ENCODE measurements at places on chromosomes 2 and 18. TPM values are rescaled to one million over a fixed set of nuclear protein-coding genes. Genes with fewer than 3 reads are reported as not detected.

DNA sequence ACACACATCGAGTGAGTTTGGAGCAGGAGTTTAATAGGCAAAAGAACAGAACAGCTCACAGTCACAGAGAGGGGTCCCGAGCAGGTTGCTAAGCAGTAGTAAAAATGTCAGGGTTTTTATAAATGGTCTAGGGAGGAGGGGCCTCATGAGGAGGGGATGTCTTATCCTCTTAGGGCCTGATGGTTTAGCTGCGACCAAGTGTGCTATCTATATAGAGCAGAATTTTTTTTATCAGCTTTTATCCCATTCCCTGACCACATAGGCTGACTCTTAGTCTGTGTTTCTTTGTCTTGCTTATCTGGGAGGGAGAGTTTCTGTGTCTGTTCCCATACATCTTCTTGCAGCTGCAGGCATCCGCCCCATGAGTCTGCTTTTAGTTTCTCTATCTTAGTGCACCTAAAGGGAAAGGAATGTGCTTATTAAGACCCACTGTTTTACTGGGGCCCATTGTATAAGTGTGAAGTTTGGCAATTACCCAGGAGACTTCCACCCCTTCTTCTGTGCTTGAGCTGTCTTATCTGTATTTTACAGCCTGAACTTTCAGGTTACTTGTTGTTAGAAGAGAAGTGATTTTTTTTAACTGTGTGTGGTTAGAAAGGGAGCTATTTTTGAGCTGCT lies 30.4 kb upstream of the GMCL1 start:
- 0 out of 2 replicates have a peak, but pooled peaks cover 2% of the 10 kb centered on the region for H3K36me3 ChIP-seq
- peak; percentile 74 for DNase-seq
- no peaks in the 10 kb centered on the region for H3K27me3 ChIP-seq
- H3K27ac ChIP-seq, result peak overlapping the region; percentile 89
- peak overlapping the region; percentile 34 for H3K4me3 ChIP-seq
- peaks cover 27% of the 10 kb centered on the region for H3K4me1 ChIP-seq

SOCS6 gene
- total RNA-seq, result 23.8 TPM

CNDP1 gene
- total RNA-seq, result not detected

DNA sequence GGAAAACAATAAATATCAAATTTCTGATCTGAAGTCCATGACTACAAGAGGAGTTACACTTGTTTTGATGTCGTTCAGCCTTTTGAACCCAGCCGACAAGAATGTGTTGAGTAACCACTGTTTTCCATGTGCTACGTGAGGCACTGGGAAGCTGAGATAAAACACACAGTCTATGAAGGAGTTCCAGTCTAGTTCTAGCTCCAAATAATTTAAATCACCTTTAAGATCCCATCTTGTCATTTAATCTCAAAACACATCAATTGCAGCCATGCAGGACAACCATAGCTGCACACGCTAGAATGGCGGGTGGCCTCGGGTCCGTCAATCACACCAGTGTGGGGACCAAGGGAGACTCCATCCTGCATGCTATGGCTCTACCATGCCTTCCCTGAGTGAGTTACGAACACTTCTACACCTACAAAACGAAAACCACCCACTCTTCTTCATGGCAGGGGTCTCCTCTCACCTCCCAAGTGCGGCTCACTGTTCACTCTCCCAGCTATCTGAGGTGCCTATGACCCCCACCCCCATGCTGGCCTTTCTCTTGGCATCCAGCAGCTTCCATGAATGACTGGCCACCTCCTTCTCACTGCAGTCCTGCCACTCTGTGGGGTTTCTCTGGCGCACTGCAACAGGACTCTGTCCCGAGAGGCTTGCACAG lies 3.8 kb downstream of the FHL2 start:
- peaks cover 75% of the 10 kb centered on the region for H3K4me1 ChIP-seq
- H3K36me3 ChIP-seq, result peaks cover 72% of the 10 kb centered on the region
- H3K4me3 ChIP-seq, result no peak overlapping the region
- H3K27me3 ChIP-seq, result no peaks in the 10 kb centered on the region
- H3K27ac ChIP-seq, result no peak overlapping the region
- no peak for DNase-seq

DNA sequence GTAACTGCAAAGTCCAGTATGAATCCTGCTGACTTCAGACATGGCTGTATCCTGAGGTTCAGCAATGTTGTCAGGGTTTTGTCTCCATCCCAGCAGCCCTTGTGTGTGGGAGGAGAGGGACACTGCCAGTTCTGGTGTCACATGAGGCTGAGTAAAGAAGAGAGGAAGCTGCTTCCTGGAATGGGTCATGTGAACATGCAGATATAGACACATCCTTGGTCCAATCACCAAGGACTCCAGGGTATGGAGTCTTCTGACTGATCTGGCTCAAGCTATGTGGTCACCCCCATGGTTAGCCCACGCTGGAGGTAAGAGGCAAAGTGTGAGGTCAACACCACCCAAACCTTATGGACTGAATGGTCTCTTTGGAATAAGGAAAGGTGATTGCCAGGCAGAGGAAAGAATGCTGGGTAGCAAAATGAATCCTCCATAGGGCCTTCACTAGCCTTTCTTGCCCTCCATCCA lies 134.4 kb upstream of the SLC1A4 start:
- no peaks in the 10 kb centered on the region for H3K36me3 ChIP-seq
- no peak overlapping the region for H3K27ac ChIP-seq
- peaks cover 33% of the 10 kb centered on the region for H3K4me1 ChIP-seq
- H3K27me3 ChIP-seq, result no peaks in the 10 kb centered on the region
- no peak overlapping the region for H3K4me3 ChIP-seq

DNA sequence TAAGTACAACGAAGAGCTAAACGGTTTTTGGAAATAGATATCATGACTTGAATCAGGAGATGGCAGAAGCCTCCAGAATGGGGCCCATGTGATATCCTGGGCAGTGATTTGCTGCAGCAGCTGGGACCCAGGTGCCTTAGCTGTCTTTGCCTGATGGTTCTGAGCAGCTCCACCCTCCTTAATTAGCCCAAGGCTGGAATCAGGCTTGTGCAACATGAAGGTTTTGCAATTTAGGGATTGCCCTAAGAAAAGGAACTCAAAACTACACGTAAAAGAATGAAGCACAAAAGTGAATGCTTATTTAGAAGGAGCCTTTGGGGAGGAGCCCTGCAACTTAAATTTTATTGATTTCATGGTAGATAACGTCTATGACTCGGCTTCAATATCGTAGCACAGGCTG lies 17.3 kb upstream of the CNDP2 start:
- H3K27me3 ChIP-seq, result no peaks in the 10 kb centered on the region
- no peak for DNase-seq
- no peak overlapping the region for H3K27ac ChIP-seq
- H3K4me1 ChIP-seq, result no peaks in the 10 kb centered on the region

DNA sequence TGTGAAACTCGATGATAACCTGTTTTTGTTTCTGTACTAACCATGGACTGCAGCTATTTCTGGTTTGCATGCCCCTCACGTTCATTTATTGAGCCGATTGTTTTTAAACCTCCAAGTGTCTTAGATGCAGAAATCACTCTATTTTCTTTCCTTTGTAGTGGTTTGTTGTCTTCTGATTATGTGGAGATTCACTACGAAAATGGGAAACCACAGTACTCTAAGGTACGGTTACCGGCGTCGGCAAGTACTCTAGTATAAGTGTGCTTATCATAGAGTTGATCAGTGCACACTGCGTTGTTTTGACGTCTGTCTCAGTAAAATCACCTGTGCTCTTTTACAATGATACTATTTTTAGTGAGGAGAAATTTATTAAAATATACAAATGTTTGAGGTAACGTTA lies 87.4 kb downstream of the ADAM23 start:
- no peak overlapping the region for H3K4me3 ChIP-seq
- no peaks in the 10 kb centered on the region for H3K4me1 ChIP-seq
- H3K36me3 ChIP-seq, result no peaks in the 10 kb centered on the region

- no peak overlapping the region for H3K4me3 ChIP-seq
- H3K36me3 ChIP-seq, result peaks cover 74% of the 10 kb centered on the region
- no peaks in the 10 kb centered on the region for H3K27me3 ChIP-seq
These were observed 35.8 kb upstream of the INHBB start for GRCh38 chr2:120310136-120310535.

DNA sequence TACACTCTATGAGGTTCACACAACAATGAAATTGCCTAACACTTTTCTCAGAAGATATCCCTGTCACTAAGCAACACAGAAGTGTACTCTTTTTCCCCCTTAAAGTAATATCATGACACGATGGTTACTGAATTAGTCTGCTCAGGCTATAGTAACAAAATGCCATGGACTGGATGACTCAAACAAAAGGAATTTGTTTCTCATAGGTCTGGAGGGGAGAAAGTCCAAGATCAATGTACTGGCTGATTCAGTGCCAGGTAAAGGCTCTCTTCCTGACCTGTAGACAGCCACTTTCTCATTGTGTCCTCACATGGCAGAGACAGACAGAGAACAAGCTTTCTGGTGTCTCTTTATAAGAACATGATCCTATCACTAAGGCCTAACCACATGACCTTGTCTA lies 211.9 kb downstream of the RBM43 start:
- peak; percentile 26 for DNase-seq
- no peak overlapping the region for H3K27ac ChIP-seq
- H3K4me1 ChIP-seq, result peaks cover 8% of the 10 kb centered on the region
- no peak overlapping the region for H3K4me3 ChIP-seq

- no peak overlapping the region for H3K27ac ChIP-seq
- no peaks in the 10 kb centered on the region for H3K36me3 ChIP-seq
- no peak for DNase-seq
These were observed 127.4 kb downstream of the DPP4 start for GRCh38 chr2:161946489-161947107.

BMP10 gene
- total RNA-seq, result not detected

DNA sequence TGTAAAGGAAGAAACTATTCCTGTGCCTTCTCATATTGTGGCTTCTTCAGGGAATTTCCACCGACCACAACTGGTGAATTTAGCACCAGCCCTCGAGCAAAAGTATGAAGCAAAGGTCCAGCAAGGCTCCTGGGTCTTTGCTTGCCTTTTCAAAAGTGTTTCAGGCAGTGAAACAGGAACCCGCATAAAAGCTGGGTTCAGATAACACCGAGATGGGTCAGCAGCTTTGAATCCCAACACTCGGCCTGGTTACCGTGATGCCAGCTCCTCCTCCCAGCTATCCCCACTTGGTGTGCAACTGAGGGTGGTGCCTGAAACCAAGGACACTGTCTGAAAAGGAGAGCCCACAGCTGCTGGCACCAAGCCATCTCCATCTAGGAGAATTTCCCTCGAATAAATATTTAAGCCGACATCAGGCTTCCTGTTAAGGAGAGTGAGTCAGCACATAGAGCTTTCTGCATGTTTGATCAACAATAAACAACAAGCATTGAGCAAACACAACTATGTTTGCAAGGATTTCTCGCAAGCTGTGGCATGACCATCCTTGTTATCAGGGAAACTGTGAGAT lies 69.5 kb downstream of the ANTXR1 start:
- peaks cover 46% of the 10 kb centered on the region for H3K4me1 ChIP-seq
- H3K4me3 ChIP-seq, result no peak overlapping the region
- DNase-seq, result peak; percentile 95

GRCh38 chr2:162330881-162331280 lies 12.4 kb upstream of the IFIH1 start:
- no peaks in the 10 kb centered on the region for H3K36me3 ChIP-seq
- no peaks in the 10 kb centered on the region for H3K27me3 ChIP-seq
- H3K4me3 ChIP-seq, result no peak overlapping the region
- DNase-seq, result no peak
- no peak overlapping the region for H3K27ac ChIP-seq

PSMA8 gene
- not detected for total RNA-seq

DNA sequence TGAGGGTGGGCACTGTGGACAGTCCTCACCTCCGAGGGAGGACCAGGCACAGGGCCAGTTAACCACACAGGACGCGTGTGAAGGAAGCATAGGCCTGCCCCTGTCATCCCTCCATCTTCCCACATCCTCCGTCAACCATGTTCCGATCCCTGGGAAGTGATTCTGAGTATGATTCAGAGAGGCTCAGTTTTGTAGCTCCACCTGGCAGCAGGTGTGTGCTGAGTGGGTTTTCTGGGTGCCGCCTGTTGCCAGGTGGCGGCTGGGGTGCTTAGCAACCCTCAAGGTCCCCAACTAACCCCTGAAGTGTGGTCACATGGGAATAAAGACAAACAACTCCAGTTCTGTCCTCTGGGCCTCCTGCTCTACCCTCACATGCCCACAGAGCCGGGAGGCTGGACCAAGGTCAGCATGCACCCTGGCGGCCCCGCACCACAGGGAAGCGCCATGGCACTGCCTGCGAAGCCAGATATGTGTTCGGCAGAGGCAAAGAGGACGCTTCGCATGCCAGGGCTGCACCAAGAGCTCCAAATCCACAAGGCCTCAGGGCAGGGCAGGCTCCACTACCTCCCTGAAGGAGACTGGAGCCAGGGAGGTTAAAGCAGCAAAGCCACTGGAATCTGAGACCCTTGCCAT lies 60.0 kb downstream of the ADCY3 start:
- DNase-seq, result no peak
- no peaks in the 10 kb centered on the region for H3K27me3 ChIP-seq
- no peaks in the 10 kb centered on the region for H3K36me3 ChIP-seq
- H3K27ac ChIP-seq, result no peak overlapping the region
- no peak overlapping the region for H3K4me3 ChIP-seq

DOK6 gene
- total RNA-seq, result not detected

- DNase-seq, result no peak
- no peak overlapping the region for H3K27ac ChIP-seq
- peaks cover 12% of the 10 kb centered on the region for H3K27me3 ChIP-seq
- no peaks in the 10 kb centered on the region for H3K36me3 ChIP-seq
- H3K4me3 ChIP-seq, result no peak overlapping the region
- H3K4me1 ChIP-seq, result no peaks in the 10 kb centered on the region
These were observed 39.4 kb downstream of the TNFRSF11A start for GRCh38 chr18:62364558-62364957.

- H3K27ac ChIP-seq, result no peak overlapping the region
- H3K27me3 ChIP-seq, result no peaks in the 10 kb centered on the region
These were observed 145.4 kb upstream of the FOSL2 start for GRCh38 chr2:28247290-28247689.

FEZ2 gene
- total RNA-seq, result 129 TPM

NT5DC4 gene
- not detected for total RNA-seq

FTCDNL1 gene
- not detected for total RNA-seq

CHST9 gene
- total RNA-seq, result not detected

WNT6 gene
- not detected for total RNA-seq

- DNase-seq, result no peak
- H3K4me1 ChIP-seq, result no peaks in the 10 kb centered on the region
- H3K36me3 ChIP-seq, result no peaks in the 10 kb centered on the region
- H3K27ac ChIP-seq, result no peak overlapping the region
- no peak overlapping the region for H3K4me3 ChIP-seq
These were observed 111.8 kb upstream of the DCC start for GRCh38 chr18:52228166-52228565.

DNA sequence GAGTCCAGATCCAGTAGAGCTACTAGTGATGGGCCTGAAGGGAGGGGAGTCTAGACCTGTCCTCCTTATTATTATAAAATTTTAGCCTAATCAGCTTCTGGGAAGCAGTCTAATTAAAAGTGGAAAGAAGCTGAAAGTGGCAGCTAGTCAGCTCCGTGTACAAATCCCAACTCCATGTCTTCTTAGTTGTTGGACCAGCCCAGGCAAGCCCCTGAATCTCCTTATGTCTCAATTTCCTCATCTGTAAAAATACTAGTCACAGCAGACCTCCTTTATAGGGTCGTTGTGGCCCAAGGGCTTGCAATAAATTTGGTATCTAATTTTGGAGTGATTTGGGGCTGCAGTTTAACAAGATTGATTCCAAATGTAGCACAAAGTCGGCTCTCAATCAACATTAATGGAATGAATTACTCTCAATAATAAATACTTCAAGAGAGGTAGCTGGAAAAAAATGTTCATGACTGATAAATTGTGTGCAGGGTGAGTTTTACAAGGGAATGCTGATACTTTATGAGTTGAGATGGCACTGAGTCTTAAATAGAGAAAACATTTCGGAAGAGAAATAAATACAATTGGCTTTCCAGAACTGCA lies 118.3 kb upstream of the NDUFV2 start:
- no peak overlapping the region for H3K27ac ChIP-seq
- H3K4me3 ChIP-seq, result no peak overlapping the region
- H3K27me3 ChIP-seq, result no peaks in the 10 kb centered on the region
- peaks cover 36% of the 10 kb centered on the region for H3K4me1 ChIP-seq
- H3K36me3 ChIP-seq, result no peaks in the 10 kb centered on the region

ALPP gene
- 0.45 TPM for total RNA-seq

C2orf81 gene
- 0.34 TPM for total RNA-seq
